Activated CD4-positive, alpha-beta T cell treated with anti-CD3 and anti-CD28 coated beads, Interleukin-2, amount 50 U/mL, for 4 hours (primary cell): ENCODE measurements at places on chromosomes 3 and 15.
A peak's percentile ranks its signal among the peaks of the same experiment; 100 is the strongest.

- no peak for DNase-seq
Observed at GRCh38 chr3:114449271-114450007, 155.6 kb downstream of the TIGIT start.

DNA sequence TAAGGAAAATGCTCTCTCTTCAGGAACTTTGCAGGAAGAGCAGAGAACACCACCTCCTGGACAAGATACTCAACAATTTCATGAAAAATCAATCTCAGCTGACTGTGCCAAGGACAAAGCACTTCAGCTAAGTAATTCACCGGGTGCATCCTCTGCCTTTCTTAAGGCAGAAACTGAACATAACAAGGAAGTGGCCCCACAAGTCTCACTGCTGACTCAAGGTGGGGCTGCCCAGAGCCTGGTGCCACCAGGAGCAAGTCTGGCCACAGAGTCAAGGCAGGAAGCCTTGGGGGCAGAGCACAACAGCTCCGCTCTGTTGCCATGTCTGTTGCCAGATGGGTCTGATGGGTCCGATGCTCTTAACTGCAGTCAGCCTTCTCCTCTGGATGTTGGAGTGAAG lies 200.5 kb downstream of the AKAP13 start:
- DNase-seq: no peak

- DNase-seq: no peak
Observed at GRCh38 chr3:72957297-72957696, 39.3 kb upstream of the PPP4R2 start.

- DNase-seq: no peak
Observed at GRCh38 chr3:161558236-161558635, 61.6 kb downstream of the OTOL1 start.

- DNase-seq: no peak
Observed at GRCh38 chr3:190003681-190004123, 117.0 kb downstream of the P3H2 start.

DNA sequence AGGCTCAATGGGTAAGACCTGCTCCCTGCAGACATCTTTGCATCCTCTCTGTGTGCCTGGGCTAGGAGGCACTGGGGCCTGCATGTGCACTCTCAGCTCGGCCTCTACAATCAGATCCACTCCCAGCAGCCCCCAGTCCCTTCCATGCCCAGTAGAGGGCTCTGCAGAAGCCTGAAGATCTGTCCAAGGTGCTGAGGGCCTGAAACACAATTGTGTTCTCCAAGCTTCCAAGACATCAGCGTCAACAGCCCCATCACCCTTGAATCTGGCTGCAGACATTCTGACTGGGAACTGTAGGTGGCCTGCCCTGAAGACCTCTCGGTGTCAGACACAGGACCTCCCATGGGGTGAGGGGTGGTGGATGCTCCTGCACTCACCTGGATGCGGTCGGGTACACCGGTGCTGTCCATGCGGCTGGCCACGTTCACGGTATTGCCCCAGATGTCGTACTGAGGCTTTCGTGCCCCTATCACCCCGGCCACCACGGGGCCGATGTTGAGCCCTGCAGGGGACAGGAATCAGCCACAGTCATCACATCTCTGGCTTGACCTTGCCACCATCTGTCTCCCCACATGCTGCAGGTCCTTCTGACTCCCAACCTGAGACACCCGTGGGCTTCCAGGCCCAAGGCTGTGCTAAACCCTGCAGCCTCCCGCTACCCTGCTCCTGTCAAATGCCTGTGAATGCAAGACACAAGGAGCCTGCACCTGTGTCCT lies 84.7 kb downstream of the SEC22A start:
- peak; percentile 7 for DNase-seq

- no peak for DNase-seq
Observed at GRCh38 chr3:15726043-15726442, 71.7 kb downstream of the ANKRD28 start.

DNA sequence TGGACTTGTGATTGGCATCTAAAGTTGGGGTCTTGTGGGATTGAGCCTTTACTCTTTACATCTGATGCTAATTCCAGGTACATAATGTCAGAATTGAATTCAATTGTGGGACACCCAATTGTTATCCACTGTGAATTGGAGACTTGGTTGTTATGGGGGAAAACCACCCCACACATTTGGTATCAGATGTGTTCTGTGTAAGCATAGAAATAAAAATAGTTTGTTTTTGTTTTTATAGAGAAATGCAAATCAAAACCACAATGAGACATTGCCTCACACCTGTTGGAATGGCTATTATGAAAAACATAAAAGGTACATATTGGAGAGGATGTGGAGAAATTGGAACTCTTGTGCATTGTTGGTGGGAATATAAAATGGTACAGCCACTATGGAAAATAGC lies 58.5 kb downstream of the CPA3 start:
- no peak for DNase-seq

DNA sequence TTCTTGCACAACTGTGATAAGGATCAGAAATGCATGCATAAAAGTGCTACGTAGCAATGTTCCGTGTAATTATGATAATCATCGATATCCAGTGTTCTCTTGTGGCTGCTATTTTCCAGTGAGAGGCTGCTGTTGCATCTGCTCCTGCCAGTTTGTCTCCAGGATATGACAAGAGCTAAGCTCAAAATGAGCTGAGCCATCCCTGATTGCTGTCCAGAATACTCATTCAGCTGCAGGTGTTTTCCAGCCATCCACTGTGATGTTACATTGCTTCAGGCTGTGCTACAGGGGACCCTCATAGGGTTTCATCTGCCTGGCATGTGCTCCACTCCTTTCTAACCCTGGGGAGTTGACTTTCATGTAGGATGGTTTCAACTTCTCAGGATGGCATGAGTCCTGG lies 976.0 kb downstream of the ROBO1 start:
- no peak for DNase-seq

- DNase-seq: no peak
Observed at GRCh38 chr15:30865257-30865656, 38.5 kb upstream of the FAN1 start.

GRCh38 chr3:48885753-48886152 lies 12.9 kb downstream of the SLC25A20 start:
- DNase-seq: no peak

GRCh38 chr15:50257924-50258323 lies 7.6 kb downstream of the HDC start:
- no peak for DNase-seq

DNA sequence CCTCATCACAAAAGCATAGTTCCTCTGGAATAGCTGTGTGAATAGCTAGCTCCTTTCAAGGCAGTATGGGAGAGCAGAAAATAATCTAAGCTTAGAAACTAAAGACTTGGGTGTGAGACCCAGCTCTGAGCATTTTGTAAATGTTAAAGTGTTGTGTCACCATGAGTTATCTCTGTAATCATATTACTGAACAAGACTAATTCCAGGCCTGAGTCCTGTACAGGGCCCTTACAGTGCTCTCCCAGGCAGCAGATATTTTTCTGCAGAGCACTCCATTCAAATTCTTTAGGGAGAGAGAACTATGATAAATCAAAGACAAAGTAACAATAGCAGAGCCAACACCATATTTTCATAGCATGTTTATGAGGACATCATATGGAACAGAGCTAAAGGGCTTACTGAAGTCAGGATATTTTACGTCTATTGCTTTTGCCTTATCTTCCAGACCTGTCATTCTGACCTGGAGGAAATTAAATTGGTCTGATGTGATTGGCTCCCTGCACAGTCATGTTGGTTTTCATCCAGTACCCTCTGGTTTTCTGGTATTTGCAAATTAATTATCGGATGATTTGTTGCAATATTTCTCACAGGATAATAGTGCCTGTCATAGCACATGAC lies 172.6 kb upstream of the PPP2R3A start:
- no peak for DNase-seq

DNA sequence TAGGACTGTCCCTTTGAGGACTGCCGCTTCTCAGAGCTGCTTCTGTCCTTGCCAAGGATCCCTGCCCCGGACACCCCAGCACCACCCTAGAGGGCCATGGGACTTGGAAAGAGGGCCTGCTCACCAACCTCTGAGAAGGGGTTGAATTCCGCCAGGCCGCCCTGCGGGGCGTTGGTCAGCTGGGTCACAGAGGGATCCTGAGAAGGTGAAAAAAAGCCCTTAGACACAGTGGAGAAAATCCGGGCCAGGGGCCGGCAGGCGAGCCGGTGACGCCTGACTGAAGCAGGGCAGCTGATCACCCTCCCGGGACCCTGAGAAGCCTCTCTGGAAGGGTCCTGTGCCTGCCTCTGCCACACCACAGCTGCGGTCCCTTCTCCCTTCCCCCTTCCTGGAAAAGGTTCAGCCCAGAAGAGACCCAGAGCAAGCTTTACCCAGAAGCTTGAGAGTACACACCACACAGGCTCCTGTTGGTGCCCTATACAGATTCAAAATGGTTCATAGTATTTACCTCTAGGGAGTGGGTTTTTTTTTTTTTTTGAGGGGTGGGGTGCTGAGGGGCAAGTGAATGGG lies 11.6 kb upstream of the ULK3 start:
- no peak for DNase-seq

DNA sequence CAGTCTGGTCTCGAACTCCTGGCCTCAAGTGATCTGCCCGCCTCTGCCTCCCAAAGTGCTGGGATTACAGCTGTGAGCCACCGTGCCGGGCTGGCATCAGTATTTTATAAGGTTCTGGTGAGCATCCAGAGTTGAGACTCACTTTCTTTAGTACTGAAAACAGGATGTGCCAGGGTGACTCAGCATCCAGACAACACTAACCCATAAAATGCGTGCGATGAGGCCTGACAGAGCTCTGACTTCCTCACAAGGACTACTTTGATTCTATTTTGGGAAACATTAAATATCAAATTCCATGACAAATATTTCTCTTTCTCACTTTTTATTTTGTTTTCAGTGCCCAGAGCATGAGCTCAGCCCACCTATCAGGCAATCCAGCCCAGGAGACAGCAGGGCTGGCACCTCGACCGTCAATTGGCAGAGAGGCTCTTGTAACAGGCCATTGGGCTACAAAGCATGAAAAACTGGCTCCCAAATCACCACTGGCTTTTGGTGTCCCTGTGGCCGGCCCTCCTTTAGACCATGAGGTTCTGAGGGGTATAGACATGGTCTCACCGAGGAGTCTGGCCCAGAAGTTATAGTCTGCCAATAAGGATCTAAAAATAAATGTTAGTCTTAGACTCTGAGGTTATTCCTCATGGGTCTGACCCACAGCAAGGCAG lies 75.0 kb downstream of the FEM1B start:
- DNase-seq: no peak

GRCh38 chr15:96974761-96975160 lies 644.3 kb downstream of the NR2F2 start:
- DNase-seq: no peak

DNA sequence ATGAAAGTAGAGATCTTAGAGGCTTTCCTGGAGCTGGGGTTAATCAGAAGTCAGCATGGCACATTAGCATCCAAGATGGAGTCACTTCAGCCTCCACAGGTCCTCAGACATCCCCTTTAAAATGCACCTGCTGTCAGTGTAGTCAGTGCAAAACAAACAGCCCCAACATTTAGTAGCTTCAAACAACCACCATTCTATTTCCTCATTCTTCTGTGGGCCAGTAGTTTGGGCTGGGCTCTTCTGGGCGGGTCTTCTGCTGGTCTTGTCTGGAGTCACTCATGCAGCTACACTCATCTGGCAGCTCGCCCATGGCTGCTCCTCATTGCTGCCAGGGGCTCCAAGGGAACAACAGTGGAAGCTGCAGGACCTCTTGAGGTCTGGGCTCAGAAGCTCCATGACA lies 99.9 kb downstream of the TLE3 start:
- DNase-seq: no peak

DNA sequence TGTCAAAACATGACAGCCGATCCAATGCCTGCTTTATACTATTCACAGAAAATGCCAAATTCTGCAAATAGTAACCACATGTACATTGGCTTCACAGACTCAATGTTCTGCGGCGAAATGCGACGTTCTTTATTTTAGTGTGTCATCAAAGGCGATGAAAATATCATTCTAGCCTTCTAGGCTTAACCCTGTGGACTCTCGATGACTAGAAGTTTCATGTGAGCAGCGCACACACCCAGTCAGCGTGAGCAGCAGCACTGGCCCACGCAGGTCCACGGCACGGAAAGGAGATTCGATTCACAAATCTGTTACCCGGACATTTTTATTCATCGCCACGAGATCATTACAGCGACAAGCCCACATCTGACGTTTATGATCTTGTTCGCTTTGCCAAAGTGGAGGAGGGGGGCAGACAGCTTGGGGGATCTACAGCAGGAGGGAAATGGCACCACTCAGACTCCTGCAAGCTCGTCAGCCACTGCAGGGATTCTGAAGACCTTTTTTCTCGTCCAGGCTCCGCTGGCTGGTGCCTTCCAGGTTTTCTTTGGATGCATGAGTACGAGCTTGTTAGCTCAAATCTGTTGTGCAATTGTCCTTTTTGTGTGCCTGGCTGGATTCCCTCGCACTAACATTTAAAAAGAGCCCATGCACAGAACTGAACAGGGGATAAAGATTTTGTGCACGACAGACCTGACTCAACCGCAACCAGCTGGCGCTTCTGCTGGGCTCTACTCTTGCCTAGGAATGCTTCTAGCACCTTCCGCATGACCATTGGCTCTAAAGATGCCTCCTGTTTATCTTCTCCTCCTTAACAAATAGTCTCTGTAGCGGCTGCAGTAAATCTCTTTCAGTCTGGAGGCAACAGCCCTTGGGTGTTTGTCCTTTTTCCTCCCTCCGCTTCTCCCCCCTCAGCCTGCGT lies 938.4 kb downstream of the MCTP2 start:
- DNase-seq: no peak

DNA sequence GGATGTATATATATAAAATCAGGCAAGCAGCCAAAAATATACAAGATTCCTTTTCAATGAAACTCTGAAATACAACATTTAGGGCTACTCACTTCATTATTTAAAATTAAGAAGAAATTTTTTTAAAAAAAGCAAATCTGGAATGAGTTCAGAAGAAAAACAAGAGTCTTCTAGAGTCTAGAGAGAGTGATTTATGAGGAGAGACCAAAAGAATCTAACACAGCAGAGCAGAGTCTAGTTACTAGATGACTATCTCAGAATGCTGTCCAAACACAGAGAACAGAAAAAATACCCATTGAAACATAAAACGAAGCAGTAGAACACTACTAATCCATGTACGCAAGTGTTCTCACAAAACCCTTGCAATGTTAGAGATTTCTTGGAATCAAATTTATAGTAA lies 275.2 kb upstream of the CBLB start:
- no peak for DNase-seq

- no peak for DNase-seq
Observed at GRCh38 chr3:146091397-146091796, 69.6 kb downstream of the PLOD2 start.

- no peak for DNase-seq
Observed at GRCh38 chr15:29031502-29032228, 145.9 kb downstream of the APBA2 start.
